ENCODE measurements at places on chromosomes 4 and X.

DNA sequence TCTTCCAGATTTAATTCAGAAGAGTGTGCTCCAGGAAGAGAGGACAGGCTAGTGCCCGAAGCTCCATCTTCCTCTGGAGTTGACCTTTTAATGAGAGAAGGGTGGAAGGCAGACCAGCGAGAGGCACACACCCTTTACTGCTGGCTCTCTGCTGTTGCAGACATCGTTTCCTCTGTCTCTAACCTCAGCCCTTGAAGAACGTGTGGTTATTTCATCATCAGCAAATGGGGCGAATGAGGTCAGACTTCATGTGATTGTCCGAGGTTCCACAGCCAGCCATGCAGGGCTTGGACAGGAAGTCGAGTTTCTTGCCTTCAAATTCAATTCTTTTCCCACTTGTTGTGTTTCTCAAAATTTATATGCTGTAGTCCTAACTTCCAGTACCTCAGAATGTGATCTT, 155.2 kb upstream of the MSX1 start:
- DNase-seq, result no peak

- DNase-seq, result no peak
Observed at GRCh38 chr4:687048-687970, 1.6 kb downstream of the SLC49A3 start.

DNA sequence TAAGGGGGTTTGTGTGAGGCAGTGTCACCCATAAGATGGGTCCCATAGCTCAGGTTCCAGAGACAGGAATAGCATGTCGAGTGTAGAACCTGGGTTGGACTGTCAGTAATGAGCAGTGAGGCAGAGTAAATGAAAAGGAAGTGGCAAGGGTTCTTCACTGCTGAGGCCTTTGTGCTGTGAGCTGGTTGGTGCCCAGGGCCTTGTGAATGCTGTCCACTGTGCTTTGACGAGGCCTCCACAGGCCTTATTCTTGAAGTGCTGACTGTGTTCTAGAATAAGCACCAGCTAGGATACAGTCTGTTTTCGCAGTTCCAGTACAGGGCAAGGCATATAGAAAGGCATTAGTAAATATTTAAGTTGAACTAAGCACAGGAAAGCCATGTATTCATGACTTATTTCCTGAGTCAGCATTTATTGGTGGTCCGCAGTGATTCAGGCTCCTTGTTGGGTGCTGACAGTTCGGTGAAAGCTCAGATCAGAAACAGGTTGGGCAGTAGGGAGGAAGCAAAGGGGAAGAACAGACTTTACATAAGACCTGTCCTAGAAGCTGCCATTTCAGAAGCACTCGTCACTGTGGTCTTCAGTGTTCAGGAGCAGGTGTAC, 25.6 kb upstream of the TADA2B start:
- no peak for DNase-seq

GRCh38 chr4:47579235-47579634, 94.2 kb downstream of the ATP10D start:
- DNase-seq, result no peak

DNA sequence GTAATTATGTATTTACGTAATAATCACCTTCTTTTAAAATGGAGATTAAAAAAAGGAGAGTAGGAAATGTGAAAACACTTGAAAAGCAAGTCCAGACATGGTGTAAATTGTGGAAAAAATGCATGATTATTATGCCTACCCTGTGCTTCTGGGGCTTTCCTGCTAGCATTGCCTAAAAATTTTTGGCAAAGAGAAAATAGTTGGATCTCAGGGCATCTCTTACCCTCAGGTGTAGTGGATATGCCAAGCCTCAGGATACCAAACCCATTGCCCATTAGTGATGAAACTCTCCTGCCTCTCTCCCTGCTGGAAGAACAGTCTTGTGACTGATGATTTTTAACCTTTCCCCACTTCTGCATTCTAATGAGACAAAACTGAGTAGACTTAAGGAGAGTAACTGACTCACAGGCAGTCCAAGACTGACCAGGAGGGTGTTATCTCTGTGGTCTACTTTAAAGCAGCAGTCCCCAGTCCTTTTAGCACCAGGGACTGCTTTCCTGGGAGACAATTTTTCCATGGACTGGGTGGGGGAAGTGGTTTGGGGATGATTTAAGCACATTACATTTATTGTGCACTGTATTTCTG, 174.6 kb downstream of the ZNF330 start:
- DNase-seq, result no peak

DNA sequence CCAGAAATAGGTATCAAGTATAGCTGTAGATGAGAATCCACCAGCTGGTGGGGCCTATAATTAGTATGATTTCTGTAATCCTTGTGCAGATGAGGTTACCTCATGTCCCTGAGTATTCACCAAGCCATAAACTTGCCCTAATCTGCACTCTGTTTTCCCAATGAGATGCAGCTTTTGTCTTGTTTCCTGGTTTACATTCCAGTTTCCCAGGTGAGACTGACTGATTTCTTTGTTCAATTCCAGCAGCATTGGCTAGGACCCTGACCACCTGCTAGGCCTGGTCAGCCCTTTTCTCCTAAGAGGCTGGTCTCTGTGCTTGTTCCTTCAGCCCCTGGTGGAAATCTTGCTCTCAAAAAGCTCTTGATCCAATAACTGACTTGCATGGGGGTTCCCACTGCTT, 44.6 kb downstream of the GABRB1 start:
- no peak for DNase-seq

- DNase-seq, result no peak
Observed at GRCh38 chr4:19152264-19152663, 1099.4 kb upstream of the SLIT2 start.

- DNase-seq, result no peak
Observed at GRCh38 chr4:109053257-109053656, 249.2 kb downstream of the COL25A1 start.

DNA sequence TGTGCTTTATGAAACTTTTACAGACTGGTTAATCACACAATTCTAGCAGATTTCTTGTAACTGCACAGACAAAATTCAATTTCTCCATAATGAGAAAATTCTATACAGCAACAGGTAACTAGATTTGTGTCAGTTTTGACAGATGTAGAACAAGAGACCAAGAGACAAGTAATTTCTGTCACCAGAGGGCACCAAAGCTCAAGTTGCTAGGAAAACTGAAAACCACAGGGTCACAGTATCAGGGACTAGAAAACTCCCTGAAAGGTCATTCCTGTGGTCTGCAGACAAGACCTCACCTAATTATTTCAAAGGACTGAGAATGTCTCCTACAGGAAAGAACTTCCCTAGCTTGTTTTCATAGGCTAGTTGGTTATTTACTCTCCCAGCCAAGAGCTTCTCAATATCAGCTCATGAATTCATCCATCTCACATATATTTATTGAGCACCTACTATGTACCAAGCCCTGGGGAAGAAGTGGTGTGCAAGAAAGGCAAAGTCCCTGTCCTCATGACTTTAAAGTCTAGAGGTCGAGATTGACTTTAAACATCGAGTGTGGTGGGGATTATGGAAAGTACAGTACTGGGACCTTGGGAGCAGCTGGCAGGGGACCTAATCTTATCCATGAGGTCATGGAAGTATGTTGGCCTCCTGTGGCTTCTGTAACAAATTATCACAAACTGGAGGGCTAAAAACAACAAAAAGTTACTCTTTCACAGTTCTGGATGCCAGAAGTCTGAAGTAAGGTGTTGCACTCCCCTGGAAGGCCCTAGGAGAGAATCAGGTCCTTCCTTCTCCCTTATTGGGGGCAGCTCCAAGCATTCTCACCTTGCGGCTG, 47.8 kb upstream of the SETD7 start:
- DNase-seq, result peak; percentile 37

GRCh38 chr4:1061760-1062159, 50.3 kb downstream of the FGFRL1 start:
- DNase-seq, result no peak

DNA sequence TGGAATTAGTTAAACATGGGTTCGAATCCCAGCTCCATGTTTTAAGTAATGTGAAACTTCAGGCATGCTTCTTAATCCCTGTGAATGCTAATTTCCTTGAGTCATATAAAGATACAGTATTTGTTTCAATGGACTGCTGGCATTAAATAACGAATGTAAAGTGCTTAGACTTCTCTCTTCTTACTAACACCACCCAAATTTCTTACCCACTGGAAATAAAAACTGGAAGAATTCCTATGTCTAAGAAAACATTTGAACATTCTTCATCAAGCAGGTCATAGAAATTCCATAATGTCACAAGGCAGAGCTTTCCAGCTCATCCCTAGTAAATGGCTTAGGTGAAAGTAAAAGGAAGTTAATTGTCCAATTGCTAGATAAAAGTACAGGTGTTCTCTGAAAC, 172.5 kb downstream of the ANK2 start:
- DNase-seq, result no peak

DNA sequence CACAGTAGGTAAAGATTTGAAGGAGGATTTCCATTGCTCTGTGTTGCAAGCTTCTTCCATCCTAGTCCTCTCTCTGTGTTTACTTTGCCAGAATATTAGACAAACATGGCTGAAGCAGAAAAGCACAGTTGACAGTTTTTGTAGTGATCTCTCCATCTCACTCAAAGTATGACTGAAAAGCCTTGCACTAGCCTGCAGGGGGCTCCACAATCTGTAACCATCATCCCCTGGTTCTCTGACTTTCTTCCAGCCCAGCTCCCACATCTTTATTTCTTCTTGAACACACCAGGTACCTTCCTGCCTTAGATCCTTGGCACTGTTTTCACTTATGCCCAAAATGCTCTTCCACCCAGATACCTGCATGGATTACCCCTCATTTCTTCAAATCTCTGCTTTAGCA, 34.1 kb upstream of the HHIP start:
- no peak for DNase-seq

- no peak for DNase-seq
Observed at GRCh38 chr4:164136180-164136616, 617.7 kb upstream of the SMIM31 start.

DNA sequence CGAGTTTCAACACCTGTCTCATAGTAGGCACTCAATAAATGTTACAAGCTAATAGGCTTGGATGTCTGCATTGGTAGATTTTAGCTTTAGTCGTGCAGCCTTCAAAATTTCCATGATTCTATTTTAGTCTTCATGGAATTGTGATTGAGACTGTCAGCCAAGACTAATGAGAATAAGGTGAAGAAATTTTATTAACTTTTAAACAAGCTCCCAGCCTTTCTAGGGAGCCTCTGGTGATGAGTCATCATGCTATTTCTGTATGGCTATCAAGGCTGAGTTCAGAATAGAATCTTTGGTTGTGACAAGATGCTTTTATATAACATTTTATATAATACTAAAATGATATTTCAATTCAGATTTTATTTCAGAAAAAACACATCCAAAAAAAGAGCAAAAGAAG, 685.8 kb downstream of the GABRG1 start:
- no peak for DNase-seq

GRCh38 chr4:142044271-142044670, 407.9 kb downstream of the IL15 start:
- DNase-seq, result no peak

GRCh38 chr4:105641845-105642244, 66.6 kb downstream of the INTS12 start:
- DNase-seq, result no peak

- DNase-seq, result no peak
Observed at GRCh38 chrX:7272346-7272745, 124.4 kb upstream of the PUDP start.

- no peak for DNase-seq
Observed at GRCh38 chr4:140826701-140827027, 70.5 kb upstream of the TBC1D9 start.

- DNase-seq, result no peak
Observed at GRCh38 chr4:112748352-112748878, 111.5 kb downstream of the LARP7 start.

DNA sequence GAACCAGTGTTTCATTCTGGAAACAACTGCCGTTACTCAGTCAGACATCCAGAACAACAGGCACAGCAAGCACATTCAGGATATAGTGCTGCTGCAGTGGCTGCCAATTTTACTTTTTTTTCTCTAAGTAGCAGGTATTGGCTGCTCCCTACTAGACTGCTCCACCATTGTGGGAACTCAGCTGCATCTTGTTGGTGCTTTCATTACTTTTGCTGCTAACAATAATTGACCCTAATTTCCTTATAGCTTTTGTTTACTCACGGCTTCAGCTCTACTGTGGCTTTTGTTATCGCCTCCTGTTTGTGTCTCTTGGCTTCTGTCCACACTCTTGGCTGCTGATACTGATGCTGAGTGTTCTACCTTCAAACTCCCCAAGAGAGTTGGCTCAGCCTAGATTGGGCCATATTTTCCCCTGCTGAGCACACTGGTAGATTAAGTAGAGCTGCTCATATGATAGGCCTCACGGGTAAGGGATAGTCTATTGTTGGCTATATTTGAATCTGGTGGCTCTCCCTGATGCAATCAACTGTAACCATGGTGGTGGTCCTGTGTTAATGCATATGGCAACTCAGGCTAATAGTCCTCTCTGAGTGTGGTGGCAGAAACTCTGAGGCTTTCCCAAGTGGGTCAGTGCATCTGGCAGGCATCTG, 44.5 kb upstream of the IL2 start:
- no peak for DNase-seq

DNA sequence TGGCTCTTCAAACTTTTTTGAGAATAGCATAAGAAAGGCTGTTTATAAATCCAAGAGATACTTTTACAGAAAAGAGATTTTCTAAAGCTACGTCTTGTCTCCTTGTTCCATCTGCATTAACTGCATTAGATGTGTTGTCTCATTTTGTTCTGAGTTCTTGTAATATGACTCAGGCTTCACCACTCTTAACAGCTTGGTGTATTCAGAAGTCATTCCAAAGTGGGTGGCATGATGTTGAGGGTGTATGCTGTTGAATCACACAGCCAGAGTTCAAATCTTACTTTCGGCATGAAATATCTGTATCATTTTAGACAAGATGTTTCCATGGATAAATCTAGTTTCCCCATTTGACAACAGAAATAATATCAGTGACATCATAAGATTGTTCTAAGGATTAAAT, 30.1 kb downstream of the SYTL5 start:
- no peak for DNase-seq

DNA sequence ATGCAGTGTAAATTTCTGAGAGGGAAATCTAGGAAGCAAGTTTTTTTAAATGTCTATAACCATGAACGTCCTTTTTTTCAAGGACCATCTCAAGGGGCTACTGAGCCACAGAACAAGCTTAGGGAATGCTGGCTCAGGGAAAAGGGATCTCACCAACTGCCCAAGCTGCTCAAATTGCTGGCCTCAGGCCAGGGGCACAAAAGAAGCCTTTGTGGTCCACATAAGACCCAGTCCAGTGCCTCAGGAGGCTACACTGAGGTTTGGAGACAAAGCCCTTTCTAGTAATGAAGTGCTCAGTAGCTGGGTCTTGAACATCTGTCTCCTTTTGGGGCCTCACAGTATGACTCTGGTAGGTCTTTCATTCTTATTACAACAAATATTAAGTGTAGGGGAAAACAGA, 305.5 kb downstream of the RAB28 start:
- DNase-seq, result no peak

GRCh38 chr4:5500165-5500564, 208.2 kb downstream of the EVC2 start:
- DNase-seq, result no peak

GRCh38 chr4:13203101-13203500, 281.0 kb downstream of the RAB28 start:
- no peak for DNase-seq

GRCh38 chrX:152861116-152861515, 30.3 kb downstream of the NSDHL start:
- DNase-seq, result no peak

All from CD4-positive, alpha-beta T cell treated with Interleukin-4 for 4 hours (primary cell).